NCI-H1694 (cell line): ENCODE measurements at places on chromosomes 2 and 18.

GRCh38 chr18:77071711-77072292, 60.8 kb downstream of the MBP start:
- no peak for DNase-seq

DNA sequence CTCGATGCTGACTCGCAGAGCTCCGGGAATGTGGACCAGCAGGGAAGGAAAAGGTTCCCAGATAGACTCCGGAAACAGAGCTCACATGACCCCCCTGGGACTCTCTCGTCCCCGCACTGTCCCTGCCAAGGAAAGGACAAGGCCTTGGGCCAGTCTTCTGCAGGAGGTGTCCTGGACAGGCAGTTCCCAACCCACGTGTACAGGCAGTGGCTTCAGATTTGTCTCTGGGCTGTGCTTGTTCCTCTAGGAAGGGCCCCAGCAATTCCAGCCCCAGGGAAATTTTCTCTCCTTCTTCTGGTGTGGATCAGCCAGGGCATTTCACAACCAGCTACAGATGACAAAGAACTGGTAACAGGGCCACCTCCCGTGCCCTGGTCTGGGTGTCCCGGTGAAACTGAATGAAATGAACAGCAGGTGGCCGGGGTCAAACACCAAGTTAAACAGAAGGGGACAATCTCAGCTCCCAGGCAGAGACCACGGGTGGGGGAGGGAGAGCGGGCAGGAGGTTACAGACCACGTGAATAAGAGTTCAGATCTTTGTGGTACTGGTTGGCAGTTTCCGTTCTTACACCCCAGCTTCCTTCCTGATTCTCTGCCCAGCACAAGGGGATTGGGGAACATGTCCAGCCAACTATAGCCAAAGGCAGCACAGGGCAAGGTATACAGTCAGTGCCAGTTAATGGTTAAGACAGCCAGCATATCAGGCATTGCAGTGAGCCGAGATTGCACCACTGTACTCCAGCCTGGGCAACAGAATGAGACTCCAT, 52.2 kb upstream of the CAB39 start:
- no peak for DNase-seq

GRCh38 chr2:20231598-20232026, 6.7 kb upstream of the SDC1 start:
- no peak for DNase-seq

DNA sequence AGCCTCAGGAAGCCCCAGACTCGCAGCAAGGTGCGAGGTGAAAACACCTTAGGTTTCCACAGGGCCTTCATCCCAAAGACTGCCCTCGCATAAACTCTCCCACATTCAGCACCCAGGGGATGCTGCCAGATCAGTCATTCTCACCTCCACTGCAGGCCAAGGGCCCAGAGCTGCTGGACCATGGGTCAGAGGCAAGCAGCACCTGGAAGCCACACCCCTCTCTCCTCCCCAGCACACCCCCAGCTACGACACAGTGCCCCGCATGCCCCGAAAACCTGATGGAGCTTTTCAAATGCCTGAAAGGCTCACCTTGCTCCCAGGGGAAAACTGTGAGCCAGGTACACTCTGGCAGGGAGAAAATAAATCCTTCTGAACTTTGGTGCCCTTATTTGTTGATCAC, 31.9 kb upstream of the LDLRAD4 start:
- no peak for DNase-seq

- DNase-seq = no peak
Measured at GRCh38 chr2:98298683-98299164, 47.5 kb upstream of the CNGA3 start.

DNA sequence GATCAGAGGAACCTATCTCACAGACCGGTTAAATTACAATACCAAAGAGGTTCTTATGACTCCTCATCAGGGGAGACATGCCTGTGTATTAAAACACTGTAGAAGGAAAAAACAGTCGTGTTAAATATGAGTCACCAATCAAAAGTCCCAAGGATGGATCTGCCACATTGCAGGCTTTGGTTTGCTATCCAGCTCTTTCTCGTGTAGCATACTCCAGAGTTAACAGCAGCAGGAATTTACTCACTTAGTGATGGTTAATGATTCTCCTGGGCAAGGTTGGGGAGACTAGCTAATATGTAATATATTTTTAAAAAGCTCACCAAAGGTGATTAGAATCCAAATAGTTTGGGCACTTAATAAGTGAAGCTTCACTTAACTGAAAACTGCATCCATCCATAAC, 109.7 kb downstream of the MBD5 start:
- DNase-seq = no peak

DNA sequence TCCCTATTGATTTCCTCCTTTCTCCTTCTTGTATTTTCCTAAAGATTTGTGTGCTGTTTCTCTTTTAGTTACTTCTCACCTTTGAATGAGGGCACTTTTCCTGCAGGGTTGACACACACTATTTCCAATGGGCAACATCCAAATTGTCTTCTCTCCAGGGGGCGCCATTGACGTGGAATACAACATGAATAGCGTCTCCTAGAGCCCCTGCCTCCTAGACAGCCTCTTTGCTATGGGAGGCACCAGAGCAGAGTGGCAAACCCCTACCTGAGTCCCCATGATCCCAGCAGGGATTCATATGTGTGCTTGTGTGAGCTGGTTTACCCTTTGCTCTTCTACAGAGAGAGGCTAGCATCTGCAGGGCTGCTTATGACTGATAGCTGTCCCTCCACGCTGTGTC, 61.3 kb upstream of the ITSN2 start:
- DNase-seq = peak; percentile 59
